NCI-H446 treated with DMSO at 0.1 percent for 48 hours (cell line): ENCODE measurements at places on chromosomes 16 and 17.

GRCh38 chr17:1091900-1092299 lies 87.9 kb downstream of the ABR start:
- DNase-seq = no peak

DNA sequence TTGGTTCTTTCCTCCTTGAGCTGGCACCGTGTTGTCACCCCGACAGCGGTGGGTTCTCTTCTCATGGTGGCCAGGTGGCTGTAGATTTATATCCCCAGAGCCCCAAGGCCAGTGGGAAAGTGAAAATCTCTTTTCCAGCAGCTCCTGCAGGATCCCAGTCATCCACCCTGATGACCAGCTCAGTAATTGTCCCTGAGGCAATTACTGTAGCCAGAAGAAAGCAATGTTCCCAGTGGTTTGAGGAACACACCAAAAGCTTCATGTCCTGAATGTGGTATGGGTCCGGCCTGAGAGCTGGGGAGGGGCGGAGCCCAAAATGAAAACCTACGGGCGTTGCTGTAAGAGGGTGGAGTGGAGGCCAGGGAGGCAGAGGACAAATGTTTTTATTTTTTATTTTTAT lies 69.0 kb downstream of the WSB1 start:
- no peak for DNase-seq

GRCh38 chr17:29256735-29257466 lies 10.2 kb downstream of the CRYBA1 start:
- no peak for DNase-seq

DNA sequence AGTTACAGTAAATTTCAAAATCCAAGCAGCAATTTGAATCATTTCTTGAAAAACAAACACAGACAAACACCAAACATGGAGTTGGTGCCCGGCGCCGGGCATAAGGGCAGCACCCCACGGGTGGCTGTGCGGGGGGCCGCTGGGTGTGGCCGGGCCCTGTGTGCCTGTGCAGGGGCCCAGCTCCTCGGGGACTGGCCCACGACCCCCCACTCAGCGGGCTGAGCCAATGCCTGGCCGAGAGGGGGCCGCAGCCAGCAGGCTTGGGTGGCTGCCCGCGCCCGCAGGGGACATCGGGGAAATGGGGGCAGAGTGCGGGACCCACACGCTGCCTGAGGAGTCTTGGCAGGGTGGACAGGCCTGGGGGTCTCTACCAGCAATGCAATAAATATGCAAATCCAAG lies 12.8 kb upstream of the DUS1L start:
- no peak for DNase-seq

GRCh38 chr16:2919511-2920255 lies 8.0 kb downstream of the FLYWCH1 start:
- DNase-seq = peak; percentile 24
